ENCODE measurements at places on chromosomes 4 and X. TPM values are rescaled to one million over a fixed set of nuclear protein-coding genes. Genes with fewer than 3 reads are reported as not detected.

The PORCN gene
- 8.0 TPM for total RNA-seq

GRCh38 chr4:40265910-40266274 is 69.1 kb downstream of the RHOH start:
- no peak overlapping the region for H3K27ac ChIP-seq
- no peak for DNase-seq
- H3K36me3 ChIP-seq, result no peaks in the 10 kb centered on the region
- no peaks in the 10 kb centered on the region for H3K27me3 ChIP-seq

GRCh38 chr4:41133454-41134018 is 80.8 kb downstream of the APBB2 start:
- no peaks in the 10 kb centered on the region for H3K36me3 ChIP-seq
- no peak overlapping the region for H3K4me3 ChIP-seq
- DNase-seq, result no peak
- H3K4me1 ChIP-seq, result peaks cover 16% of the 10 kb centered on the region
- no peak overlapping the region for H3K27ac ChIP-seq

GRCh38 chrX:65035446-65035770 is 59.2 kb upstream of the ZC4H2 start:
- H3K36me3 ChIP-seq, result no peaks in the 10 kb centered on the region
- peak; percentile 26 for DNase-seq
- H3K4me3 ChIP-seq, result peak overlapping the region; percentile 61

The MAP7D2 gene
- 0.23 TPM for total RNA-seq

DNA sequence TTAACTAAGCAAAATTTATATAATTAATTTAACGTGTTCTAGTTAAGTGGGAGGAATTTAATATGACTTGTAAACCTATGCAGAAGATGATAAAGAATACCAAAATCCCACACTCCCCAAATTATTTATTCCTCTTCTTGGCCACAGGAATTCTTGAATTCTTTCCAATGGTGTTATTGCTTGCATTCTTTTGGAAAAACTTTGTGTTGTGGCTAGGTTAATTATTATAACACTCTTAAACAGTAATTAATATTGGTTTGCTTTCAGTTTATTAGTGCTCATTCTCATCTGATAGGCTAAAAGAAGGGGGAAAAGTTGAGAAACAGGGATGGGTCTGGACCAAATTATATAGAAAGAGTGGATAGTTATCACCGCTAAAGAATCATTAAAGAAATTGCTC is 141.5 kb upstream of the PABPC4L start:
- no peaks in the 10 kb centered on the region for H3K27me3 ChIP-seq
- no peak for DNase-seq
- no peaks in the 10 kb centered on the region for H3K36me3 ChIP-seq

The MAGED4 gene
- total RNA-seq, result 17.4 TPM

DNA sequence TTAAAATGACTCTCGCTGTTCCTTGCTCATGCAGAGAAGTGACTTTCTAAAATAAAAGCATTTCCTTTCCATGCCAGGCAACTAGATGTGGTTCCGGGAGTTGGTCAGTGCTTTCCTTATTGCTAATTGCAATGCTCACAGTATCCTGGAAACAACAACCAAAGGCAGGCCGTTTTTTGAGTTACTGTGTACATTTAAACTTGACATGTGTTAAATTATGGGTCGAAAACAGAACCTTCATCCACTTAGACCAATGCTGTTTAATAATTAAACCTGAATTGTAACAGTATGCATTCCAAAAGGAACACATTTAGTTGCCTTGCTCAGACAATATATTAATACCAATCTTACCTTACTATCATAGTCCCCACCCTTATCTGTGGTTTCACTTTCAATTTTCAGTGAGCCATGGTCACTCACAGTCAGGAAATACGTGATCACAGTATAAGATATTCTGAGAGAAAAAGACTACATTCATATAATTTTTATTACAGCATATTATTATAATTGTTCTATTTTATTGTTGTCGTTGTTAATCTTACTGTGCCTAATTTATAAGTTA is 102.6 kb downstream of the HS6ST2 start:
- no peaks in the 10 kb centered on the region for H3K36me3 ChIP-seq
- no peaks in the 10 kb centered on the region for H3K4me1 ChIP-seq
- no peak overlapping the region for H3K4me3 ChIP-seq
- H3K27ac ChIP-seq, result no peak overlapping the region

DNA sequence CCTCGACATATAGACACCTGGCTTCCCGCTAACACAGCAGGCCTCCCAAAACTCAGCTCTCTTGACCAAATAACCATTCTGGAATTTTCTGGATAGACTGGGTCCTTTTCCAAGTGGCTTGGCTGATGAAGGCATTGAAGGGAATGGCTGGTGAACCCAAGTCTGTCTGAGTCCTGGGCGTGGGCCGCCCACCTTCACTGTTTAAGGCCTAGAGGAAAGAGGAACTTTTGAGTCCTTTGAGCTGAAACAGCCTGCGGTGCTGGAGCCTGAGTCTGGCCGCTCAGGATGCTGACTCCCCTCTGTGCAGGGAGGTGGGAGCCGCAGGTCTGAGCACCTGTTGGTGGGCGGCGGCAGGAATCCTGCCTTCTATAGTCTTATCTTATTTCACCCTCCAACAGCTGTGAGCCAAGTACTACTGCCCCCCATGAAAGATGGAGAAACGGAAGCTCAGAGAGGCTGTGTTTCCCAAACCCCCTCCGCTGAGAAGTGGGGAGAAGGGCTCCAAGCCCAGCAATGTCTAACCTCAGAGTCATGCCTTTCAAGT is 23.4 kb downstream of the ACOX3 start:
- H3K4me1 ChIP-seq, result no peaks in the 10 kb centered on the region
- no peaks in the 10 kb centered on the region for H3K36me3 ChIP-seq
- H3K27ac ChIP-seq, result no peak overlapping the region

- H3K27ac ChIP-seq, result no peak overlapping the region
- H3K4me3 ChIP-seq, result peak overlapping the region; percentile 38
- no peaks in the 10 kb centered on the region for H3K27me3 ChIP-seq
- no peaks in the 10 kb centered on the region for H3K36me3 ChIP-seq
- DNase-seq, result peak; percentile 75
Observed at GRCh38 chrX:54921427-54922021, 900 bp downstream of the TRO start.

GRCh38 chrX:47507153-47507867 is 24.3 kb upstream of the ZNF41 start:
- H3K27me3 ChIP-seq, result no peaks in the 10 kb centered on the region
- no peak for DNase-seq
- H3K27ac ChIP-seq, result no peak overlapping the region

The LRCH2 gene
- total RNA-seq, result 10.6 TPM

- no peaks in the 10 kb centered on the region for H3K36me3 ChIP-seq
- no peak overlapping the region for H3K4me3 ChIP-seq
- H3K27me3 ChIP-seq, result no peaks in the 10 kb centered on the region
- DNase-seq, result no peak
Observed at GRCh38 chr4:110615353-110616237, 7.3 kb downstream of the PITX2 start.

DNA sequence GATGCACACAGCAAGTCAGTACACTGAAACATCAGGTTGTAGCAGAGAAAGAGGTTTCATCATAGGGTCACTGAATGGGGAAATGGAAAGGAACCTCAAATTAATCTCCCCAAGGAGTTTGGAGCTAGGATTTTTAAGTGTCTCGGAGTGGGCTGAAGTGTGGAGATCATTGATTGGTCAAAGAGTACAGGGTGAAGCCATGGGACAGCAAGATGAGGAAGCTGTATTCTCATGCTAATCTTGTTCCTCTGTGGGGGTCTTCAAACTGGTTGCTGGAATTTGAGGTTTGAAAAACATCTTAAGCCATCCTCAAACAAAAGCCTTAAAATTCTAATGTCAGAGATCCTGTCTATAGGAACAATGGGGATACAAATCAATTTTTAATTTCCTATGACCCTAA is 78.8 kb upstream of the TEX13A start:
- no peaks in the 10 kb centered on the region for H3K36me3 ChIP-seq
- H3K4me1 ChIP-seq, result no peaks in the 10 kb centered on the region
- no peaks in the 10 kb centered on the region for H3K27me3 ChIP-seq
- no peak overlapping the region for H3K4me3 ChIP-seq

DNA sequence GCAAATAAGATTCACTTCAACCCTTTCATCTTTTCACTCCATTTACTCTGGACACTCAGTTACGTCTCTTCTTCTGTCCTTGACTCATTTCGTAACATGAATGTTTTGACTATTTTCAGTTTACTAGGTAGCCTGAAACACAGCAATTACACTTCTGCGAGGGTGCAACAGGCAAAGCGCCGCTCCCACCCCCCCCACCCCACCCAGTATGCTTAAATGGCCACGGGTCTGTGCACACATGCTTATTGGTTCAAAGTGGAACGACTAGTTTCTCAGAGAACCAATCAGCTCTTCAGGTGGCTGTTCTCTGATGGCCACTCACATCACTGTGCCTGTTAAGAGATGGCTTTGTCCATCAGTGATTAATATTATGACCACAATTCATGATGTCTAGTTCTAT is 3.5 kb downstream of the BEND4 start:
- peaks cover 1% of the 10 kb centered on the region for H3K4me1 ChIP-seq
- H3K27ac ChIP-seq, result no peak overlapping the region
- H3K36me3 ChIP-seq, result no peaks in the 10 kb centered on the region
- no peak for DNase-seq
- H3K27me3 ChIP-seq, result no peaks in the 10 kb centered on the region
- no peak overlapping the region for H3K4me3 ChIP-seq

The NAP1L3 gene
- 7.8 TPM for total RNA-seq

DNA sequence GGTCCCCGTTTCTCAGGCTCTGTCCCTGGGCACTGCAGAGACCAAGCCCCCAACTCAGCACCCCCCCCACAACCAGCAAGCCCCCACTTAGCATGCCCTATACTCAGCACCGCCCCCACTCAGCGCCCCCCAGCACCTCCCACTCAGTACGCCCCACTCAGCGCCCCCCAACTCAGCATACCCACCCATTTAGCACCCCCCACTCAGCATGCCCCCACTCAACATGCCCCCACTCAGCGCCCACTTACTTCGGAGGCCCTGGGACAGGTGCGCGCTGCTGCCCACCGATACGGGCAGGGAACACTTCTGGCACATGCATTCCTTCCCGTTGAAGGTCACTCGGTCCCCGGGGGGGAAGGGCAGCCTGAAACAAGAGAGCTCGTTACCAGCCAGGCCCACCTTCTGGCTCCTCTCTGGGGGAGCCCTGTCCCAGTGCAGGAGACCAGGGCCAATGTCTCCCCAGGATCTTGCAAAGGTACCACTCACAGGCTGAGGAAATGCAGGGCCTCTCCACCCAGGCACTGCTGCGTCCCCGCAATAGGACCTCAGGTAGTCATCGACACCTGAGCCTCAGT is 70.6 kb downstream of the ABLIM2 start:
- no peaks in the 10 kb centered on the region for H3K36me3 ChIP-seq
- H3K27ac ChIP-seq, result no peak overlapping the region
- no peaks in the 10 kb centered on the region for H3K27me3 ChIP-seq
- H3K4me3 ChIP-seq, result no peak overlapping the region
- DNase-seq, result no peak

DNA sequence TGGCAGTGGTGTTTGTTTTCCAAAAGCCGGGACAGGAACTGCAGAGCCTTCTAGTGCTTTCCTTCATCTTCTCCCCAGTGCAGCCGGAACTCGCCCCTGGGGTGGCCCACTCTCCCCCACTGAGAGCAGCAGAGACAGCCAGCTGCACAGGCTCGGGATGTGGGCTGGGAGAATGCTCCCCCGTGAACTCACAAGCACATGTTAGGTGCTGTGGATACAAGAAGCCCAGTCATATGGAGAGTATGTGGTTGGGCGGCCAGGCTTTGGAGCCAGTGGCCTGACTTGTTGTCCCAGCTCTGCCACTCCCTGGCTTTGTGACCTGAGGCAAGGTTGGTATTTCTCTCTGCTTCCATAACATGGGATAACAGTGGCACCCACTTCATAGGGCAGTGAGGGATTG is 9.4 kb upstream of the KIAA0232 start:
- no peaks in the 10 kb centered on the region for H3K36me3 ChIP-seq
- DNase-seq, result no peak
- no peak overlapping the region for H3K27ac ChIP-seq
- H3K4me3 ChIP-seq, result no peak overlapping the region
- no peaks in the 10 kb centered on the region for H3K4me1 ChIP-seq
- H3K27me3 ChIP-seq, result no peaks in the 10 kb centered on the region

The ASB12 gene
- total RNA-seq, result 0.53 TPM

- no peak for DNase-seq
- H3K4me3 ChIP-seq, result no peak overlapping the region
- H3K27me3 ChIP-seq, result no peaks in the 10 kb centered on the region
- H3K4me1 ChIP-seq, result no peaks in the 10 kb centered on the region
- no peaks in the 10 kb centered on the region for H3K36me3 ChIP-seq
Observed at GRCh38 chrX:42992199-42992943, 214.4 kb upstream of the PPP1R2C start.

DNA sequence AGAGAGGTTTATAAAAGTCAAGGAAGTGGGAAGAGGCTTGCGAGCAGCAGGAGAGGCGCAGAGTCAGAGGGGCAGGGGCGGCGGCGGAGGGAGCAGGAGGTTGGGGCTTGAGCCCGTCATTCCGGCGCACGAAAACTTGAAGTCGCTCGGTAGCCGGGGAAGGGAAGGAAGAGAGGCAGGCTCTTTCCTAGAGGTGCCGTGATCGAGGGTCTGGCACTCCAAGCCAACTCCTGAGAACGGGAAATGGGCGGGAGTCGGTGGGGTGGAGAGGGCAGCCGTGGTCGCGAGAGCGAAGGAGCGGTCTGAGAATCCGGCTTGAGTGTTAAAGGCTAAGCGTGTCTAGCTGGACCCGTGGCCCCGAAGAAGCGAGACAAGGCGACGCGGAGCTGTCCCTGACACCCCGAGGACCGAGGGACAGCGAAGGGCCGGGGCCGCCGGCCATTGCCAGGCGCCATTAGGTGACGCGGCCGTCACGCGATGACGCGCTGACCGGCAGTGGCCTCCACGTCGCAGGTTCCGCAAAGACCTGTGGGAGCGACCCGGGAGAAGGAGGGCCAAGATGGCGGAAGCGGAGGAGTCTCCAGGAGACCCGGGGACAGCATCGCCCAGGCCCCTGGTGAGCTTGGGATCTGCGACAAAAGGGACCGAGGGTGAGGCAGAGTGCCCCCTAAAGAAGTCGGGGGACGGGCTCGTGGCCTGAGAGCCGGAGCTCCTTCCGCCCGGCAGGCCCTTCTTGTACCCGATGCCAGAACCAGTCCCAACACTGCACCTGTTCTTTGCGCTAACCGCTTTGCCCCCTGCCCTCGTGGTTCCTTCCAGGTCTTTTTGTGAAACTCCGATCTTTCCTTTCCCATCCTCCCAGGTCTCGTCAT is at the start of gene YIPF6:
Gene YIPF6 (plus strand): TSS at position 544 of the 872 bp plus-strand sequence. CDS start 16 bp downstream, at position 560.
- peak; percentile 77 for DNase-seq
- peak within 1 kb of the TSS; percentile 73 for H3K4me3 ChIP-seq
- H3K27ac ChIP-seq, result peak within 1 kb of the TSS; percentile 76
- H3K27me3 ChIP-seq, result no peaks in the 10 kb centered on the region

The SPANXA2 gene
- not detected for total RNA-seq

The NSD2 gene
- 30.2 TPM for total RNA-seq

The CAPN6 gene
- total RNA-seq, result 13.5 TPM

Data from ovary (tissue), 10 donors.